ENCODE measurements at places on chromosomes 7 and 10.

DNA sequence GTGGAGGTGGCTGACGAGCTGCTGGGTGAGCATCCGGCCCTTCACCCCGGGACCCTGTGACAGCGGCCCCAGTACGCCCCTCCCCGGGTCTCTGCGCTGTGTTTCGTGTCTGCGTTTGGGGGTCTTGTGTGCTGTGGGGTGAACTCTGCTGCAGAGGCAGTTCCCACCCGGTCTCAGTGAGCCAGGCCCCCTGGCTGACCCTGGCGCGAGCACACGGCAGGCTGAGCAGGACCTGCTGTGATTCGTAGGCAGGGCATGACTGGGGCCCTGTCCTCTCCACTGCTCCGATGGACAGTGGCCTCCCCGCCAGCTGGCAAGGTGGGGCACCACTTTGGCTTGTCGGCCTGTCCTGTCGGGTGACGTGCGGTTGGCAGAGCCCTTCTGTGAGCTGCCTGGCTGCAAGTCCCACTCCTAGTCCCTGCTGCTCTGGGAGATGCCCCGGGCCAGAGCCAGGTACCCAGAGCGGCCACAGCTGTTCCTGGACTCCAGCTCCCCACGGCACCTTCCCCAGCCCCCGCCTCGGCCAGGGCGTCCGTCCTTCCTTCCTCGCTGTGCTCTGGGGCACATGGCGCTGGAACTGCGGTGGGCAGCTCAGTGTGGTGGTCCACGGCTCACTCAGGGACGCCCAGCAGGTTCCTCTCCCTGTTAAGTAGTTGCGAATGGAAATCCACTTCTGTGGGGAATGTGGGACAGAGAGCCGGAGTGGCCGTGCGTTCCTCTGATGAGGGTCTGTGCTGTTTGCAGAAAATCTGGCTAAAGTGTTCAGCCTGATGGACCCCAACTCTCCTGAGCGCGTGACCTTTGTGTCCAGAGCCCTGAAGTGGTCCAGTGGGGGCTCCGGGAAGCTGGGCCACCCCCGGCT, 10.5 kb downstream of the GET4 start:
- DNase-seq = no peak

GRCh38 chr10:78212060-78212785, 178.6 kb downstream of the RPS24 start:
- no peak for DNase-seq

- DNase-seq = no peak
These were observed 658.8 kb upstream of the LRRN3 start for GRCh38 chr7:110432061-110432553.

- peak; percentile 77 for DNase-seq
These were observed 92.3 kb downstream of the RNF216 start for GRCh38 chr7:5689118-5689517.
